ENCODE measurements at places on chromosomes 7 and 10.

GRCh38 chr10:87928996-87929395 is 65.6 kb downstream of the PTEN start:
- peaks cover 5% of the 10 kb centered on the region for H3K4me1 ChIP-seq
- DNase-seq = no peak
- H3K27ac ChIP-seq = no peak overlapping the region
- peaks cover 5% of the 10 kb centered on the region for H3K36me3 ChIP-seq
- H3K4me3 ChIP-seq = no peak overlapping the region
- no peaks in the 10 kb centered on the region for H3K27me3 ChIP-seq

GRCh38 chr7:149462101-149462520 is 1.2 kb upstream of the ZNF777 start:
- H3K4me1 ChIP-seq = peaks cover 6% of the 10 kb centered on the region
- H3K27ac ChIP-seq = no peak overlapping the region
- no peak for DNase-seq
- no peak overlapping the region for H3K4me3 ChIP-seq

GRCh38 chr7:132488634-132489302 is 87.5 kb downstream of the PLXNA4 start:
- no peak overlapping the region for H3K4me3 ChIP-seq
- DNase-seq = no peak
- H3K36me3 ChIP-seq = no peaks in the 10 kb centered on the region
- H3K27ac ChIP-seq = no peak overlapping the region
- peaks cover 33% of the 10 kb centered on the region for H3K27me3 ChIP-seq
- H3K4me1 ChIP-seq = peaks cover 2% of the 10 kb centered on the region

- no peaks in the 10 kb centered on the region for H3K4me1 ChIP-seq
- H3K27ac ChIP-seq = no peak overlapping the region
- no peak for DNase-seq
- no peaks in the 10 kb centered on the region for H3K27me3 ChIP-seq
Measured at GRCh38 chr7:121187222-121187621, 141.6 kb upstream of the WNT16 start.

- H3K4me1 ChIP-seq = no peaks in the 10 kb centered on the region
- H3K4me3 ChIP-seq = no peak overlapping the region
- H3K36me3 ChIP-seq = no peaks in the 10 kb centered on the region
- no peak overlapping the region for H3K27ac ChIP-seq
Measured at GRCh38 chr7:51471981-51472296, 155.3 kb upstream of the COBL start.

DNA sequence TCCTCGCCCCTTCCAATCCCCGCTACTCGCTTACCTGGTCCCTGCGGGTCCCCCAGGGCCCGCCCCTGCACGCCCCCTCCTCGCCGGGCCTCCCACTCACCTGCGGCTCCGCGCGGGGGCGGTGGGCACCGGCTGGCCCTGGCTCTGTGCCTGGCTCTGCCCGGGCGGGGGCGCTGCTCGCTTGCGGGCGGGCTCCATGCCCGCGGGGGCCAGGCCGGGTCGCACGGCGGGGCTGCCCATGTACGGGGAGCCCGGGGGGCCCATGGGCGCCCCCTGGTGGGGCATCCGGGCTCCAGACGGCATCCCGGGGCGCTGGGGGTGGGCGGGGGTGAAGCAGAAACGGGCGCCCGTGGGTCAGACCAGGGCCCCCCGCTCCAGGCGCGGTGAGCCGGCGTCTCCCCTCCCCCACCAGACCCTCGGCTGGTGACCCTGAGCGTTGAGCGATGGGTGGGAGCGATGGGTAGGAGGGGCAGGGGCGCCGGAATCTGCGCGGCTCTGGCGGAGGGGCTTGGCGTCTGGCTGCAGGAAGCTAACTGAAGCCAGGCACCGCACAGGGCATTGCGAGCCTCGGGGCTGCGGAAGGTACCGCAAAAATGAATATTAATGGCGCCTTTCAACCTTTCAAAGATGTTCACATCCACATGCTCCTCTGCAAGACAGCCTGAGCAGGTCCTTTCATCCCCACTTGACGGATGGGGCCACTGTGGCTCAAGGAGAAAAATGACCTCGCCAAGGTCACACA is 3.0 kb downstream of the SMARCD3 start:
- peaks cover 39% of the 10 kb centered on the region for H3K4me1 ChIP-seq

GRCh38 chr10:72424561-72424960 is 69.8 kb upstream of the DNAJB12 start:
- no peak overlapping the region for H3K27ac ChIP-seq
- H3K4me3 ChIP-seq = no peak overlapping the region
- DNase-seq = peak; percentile 14
- peaks cover 16% of the 10 kb centered on the region for H3K36me3 ChIP-seq

GRCh38 chr7:128879461-128879938 is 16.8 kb downstream of the ATP6V1F start:
- H3K4me3 ChIP-seq = no peak overlapping the region
- no peaks in the 10 kb centered on the region for H3K36me3 ChIP-seq
- H3K27ac ChIP-seq = no peak overlapping the region
- no peak for DNase-seq
- H3K4me1 ChIP-seq = peaks cover 33% of the 10 kb centered on the region

GRCh38 chr7:106381252-106381651 is 96.5 kb upstream of the NAMPT start:
- H3K36me3 ChIP-seq = no peaks in the 10 kb centered on the region
- DNase-seq = no peak
- H3K4me1 ChIP-seq = peaks cover 21% of the 10 kb centered on the region
- H3K27me3 ChIP-seq = no peaks in the 10 kb centered on the region
- peak overlapping the region; percentile 80 for H3K27ac ChIP-seq
- H3K4me3 ChIP-seq = no peak overlapping the region

DNA sequence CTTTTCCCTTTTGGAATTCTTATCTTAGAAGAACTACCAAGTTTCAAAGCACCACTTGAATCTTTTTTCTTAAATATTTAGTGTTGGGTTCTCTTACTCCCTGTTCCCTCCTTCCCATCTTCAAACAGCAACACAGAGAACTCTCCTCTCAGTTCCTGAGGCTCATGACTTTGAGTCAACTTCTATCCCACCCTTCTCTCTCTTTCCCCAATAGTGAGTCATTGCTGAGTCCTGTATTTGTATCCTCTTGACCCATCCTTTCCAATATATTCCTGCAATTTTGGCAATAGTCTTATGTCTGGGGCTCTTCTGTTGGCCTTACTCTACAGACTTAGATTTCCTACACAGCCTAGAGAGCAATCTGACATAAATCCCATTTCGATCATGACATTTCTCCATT is 20.8 kb upstream of the JCAD start:
- no peaks in the 10 kb centered on the region for H3K36me3 ChIP-seq
- no peak overlapping the region for H3K27ac ChIP-seq
- H3K4me3 ChIP-seq = no peak overlapping the region
- no peaks in the 10 kb centered on the region for H3K4me1 ChIP-seq
- DNase-seq = no peak

- no peaks in the 10 kb centered on the region for H3K27me3 ChIP-seq
- no peak for DNase-seq
- no peak overlapping the region for H3K4me3 ChIP-seq
- no peaks in the 10 kb centered on the region for H3K4me1 ChIP-seq
- no peaks in the 10 kb centered on the region for H3K36me3 ChIP-seq
Measured at GRCh38 chr7:117640465-117640864, 160.6 kb downstream of the CFTR start.

- H3K36me3 ChIP-seq = no peaks in the 10 kb centered on the region
- H3K27ac ChIP-seq = no peak overlapping the region
- H3K4me1 ChIP-seq = no peaks in the 10 kb centered on the region
- H3K27me3 ChIP-seq = no peaks in the 10 kb centered on the region
Measured at GRCh38 chr7:111224354-111225231, 133.7 kb downstream of the LRRN3 start.

DNA sequence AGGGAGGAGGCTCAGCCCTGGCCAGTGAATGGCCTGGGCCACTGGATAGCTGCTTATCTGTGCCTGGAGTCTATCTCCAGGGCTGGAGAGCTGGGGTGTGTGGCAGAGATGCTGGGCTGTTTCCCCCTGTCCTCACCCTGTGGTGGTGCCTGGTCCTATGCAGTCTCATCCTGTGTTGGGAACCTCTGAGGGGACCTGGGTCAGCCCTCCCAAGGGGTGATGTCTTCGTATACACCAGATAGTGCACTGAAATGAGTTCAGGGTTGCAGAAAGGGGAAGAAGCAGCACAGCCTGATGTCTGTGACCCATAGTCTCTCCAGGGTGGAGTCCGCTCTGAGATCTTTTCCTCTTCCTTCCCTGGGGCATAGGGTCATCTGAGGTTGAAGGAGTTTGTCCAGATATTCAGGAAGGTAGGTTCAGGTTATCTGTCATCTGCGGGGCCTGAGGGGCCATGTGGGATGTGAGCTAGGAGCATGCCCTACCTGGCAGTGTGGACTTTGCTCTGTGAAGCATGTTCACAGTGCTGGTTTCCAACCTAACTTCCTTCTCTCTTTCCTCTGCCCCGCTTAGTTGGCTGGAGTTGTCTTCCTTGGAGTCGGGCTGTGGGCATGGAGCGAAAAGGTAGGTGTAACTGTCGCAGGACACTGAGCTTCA is 33.4 kb upstream of the SH2D4B start:
- H3K36me3 ChIP-seq = peaks cover 25% of the 10 kb centered on the region
- no peaks in the 10 kb centered on the region for H3K27me3 ChIP-seq
- no peak overlapping the region for H3K4me3 ChIP-seq
- peak; percentile 90 for DNase-seq

GRCh38 chr10:28997734-28998133 is 291.1 kb upstream of the LYZL1 start:
- no peaks in the 10 kb centered on the region for H3K4me1 ChIP-seq
- H3K27me3 ChIP-seq = no peaks in the 10 kb centered on the region
- H3K4me3 ChIP-seq = no peak overlapping the region
- DNase-seq = no peak
- H3K27ac ChIP-seq = no peak overlapping the region
- no peaks in the 10 kb centered on the region for H3K36me3 ChIP-seq
